ENCODE measurements at places on chromosomes 12 and 14. TPM values are rescaled to one million over a fixed set of nuclear protein-coding genes. Genes with fewer than 3 reads are reported as not detected.

CLEC9A gene
- not detected for polyA plus RNA-seq

TTC9 gene
- polyA plus RNA-seq, result 2.6 TPM

- no peak for DNase-seq
Measured at GRCh38 chr14:51073731-51074130, 21.2 kb downstream of the TRIM9 start.

RNASE7 gene
- polyA plus RNA-seq, result not detected

DNA sequence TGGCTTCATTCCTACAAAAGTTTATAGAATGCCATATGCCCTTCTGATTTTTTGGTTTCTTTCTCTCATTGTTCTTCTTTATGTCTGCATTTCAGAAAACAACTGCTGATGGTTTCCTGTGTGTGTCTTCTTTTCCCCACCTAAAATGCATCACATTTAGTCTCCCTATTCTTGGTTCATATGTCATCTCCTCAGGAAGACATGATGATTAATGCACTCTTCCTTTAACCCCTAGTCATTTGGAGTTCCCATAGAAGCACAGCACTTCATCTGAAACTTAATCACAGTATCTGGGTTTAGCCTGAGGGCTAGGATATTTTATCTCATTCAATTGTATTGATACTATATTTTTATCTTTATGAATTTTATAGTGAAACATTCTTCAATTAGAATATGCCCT is 21.5 kb downstream of the GNPNAT1 start:
- DNase-seq, result no peak

DNA sequence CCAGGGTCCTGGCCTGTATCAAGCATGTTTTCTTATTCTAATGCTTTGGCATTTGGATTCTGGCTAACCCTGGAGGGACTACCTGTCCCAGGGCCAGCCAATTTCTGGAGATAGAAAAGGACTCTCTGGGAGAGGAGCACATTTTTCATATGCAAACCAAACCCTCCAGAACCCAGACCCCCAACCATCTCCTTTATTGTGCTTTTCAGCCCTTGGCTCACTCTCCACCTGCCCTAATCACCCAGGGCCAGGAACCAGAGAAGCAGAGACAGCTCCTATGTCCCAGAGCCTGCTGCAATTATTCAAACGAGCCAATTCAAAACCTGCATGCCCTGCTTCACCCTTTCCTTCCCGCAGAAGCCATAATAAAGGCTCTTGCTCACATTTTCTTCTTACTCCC is 23.8 kb downstream of the HSPB8 start:
- DNase-seq, result no peak

- peak; percentile 87 for DNase-seq
Measured at GRCh38 chr12:6867413-6868210, at the start of gene TPI1. Gene TPI1, plus strand, starts transcription at chr12:6867531. Its CDS starts 36 bp downstream, at chr12:6867567.

WNK1 gene
- polyA plus RNA-seq, result 40.2 TPM

DNA sequence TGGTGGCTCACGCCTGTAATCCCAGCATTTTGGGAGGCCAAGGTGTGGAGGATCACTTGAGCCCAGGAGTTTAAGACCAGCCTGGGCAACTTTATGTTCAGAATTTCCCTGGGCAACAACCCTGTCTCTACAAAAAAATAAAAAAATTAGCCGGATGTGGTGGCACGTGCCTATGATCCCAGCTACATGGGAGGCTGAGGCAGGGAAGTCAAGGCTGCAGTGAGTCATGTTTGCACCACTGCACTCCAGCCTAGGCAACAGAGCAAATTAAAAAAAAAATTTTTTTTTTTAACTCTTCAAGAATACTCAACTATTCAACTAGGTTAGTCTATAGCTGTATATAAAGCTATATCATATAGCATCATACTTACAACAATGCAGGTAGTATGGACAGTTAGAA is 113.0 kb downstream of the RALGAPA1 start:
- no peak for DNase-seq

CLEC6A gene
- not detected for polyA plus RNA-seq

HCFC2 gene
- 6.0 TPM for polyA plus RNA-seq

ZCCHC8 gene
- 10.9 TPM for polyA plus RNA-seq

GRCh38 chr12:110337912-110338710 is 57.1 kb downstream of the ATP2A2 start:
- DNase-seq, result no peak

GRCh38 chr14:90534838-90535555 is 138.2 kb downstream of the CALM1 start:
- DNase-seq, result no peak
